ENCODE measurements at places on chromosomes 6 and 20.

- no peak for DNase-seq
Measured at GRCh38 chr6:14945461-14946185, 300.2 kb upstream of the JARID2 start.

GRCh38 chr20:23062632-23063031 lies 13.2 kb upstream of the THBD start:
- DNase-seq: no peak

GRCh38 chr6:3956054-3956453 lies 106.9 kb downstream of the FAM50B start:
- no peak for DNase-seq

GRCh38 chr6:53113742-53114141 lies 34.9 kb downstream of the GCM1 start:
- no peak for DNase-seq
